Neural progenitor cell (in vitro differentiated cells): ENCODE measurements at places on chromosomes 7 and 10. TPM values are rescaled to one million over a fixed set of nuclear protein-coding genes. Genes with fewer than 3 reads are reported as not detected.

The MRC1 gene
- 0.03 TPM in 1 of 2 replicates, not detected in the other for total RNA-seq

The CHCHD2 gene
- 64.1 and 70.5 TPM in 2 replicates for total RNA-seq

The AGAP3 gene
- total RNA-seq: 38.9 and 73.0 TPM in 2 replicates

The NUDT13 gene
- total RNA-seq: 2.4 and 3.0 TPM in 2 replicates

The CCDC146 gene
- 2.1 and 6.1 TPM in 2 replicates for total RNA-seq

GRCh38 chr7:135253851-135254771 lies 20.5 kb downstream of the STRA8 start:
- H3K4me1 ChIP-seq: no peaks in the 10 kb centered on the region
- H3K4me3 ChIP-seq: no peak overlapping the region
- DNase-seq: no peak
- H3K36me3 ChIP-seq: no peaks in the 10 kb centered on the region

- no peak overlapping the region for H3K4me3 ChIP-seq
- DNase-seq: peak; percentile 73
- no peaks in the 10 kb centered on the region for H3K36me3 ChIP-seq
- peak overlapping the region; percentile 28 for H3K27ac ChIP-seq
- H3K4me1 ChIP-seq: peaks cover 9% of the 10 kb centered on the region
These were observed 50.5 kb upstream of the ZNF438 start for GRCh38 chr10:31081937-31082840.

DNA sequence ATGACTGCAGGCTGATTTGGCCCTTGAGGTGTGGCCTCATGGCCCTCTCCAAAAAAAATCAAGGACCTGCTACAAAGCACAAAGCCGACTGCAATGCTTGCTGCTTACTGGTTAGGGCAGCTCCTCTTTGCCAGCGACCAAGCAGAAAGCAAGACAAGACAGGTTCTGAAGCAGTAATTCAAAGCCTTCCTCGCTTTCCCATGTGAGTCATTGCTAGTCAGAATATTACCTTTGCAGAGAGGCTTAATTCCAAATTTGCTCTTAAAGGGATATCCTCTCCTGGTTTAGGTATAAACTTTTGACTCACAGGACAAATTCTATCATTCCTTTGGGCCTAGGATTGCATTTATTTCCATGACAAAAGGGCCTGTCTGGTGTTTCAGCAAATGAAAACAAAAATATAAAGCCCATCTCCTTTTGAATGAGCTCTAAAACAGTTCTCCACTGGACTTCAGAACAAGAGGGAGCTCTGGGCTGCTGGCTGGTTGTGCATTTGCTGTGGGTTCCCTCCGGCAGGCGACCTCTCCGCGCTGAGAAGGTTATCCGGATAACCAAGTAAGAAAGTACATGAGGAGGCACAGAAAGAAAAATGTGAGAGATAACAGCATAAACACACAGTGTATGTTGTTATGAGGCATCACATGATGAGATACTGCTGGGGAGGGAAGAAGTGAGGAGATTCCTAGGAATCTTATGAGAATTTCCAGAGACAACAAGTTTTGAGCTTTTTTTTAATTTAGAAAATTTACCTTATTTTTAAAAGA lies 90.8 kb downstream of the EGFR start:
- H3K27ac ChIP-seq: no peak overlapping the region
- H3K4me3 ChIP-seq: no peak overlapping the region
- H3K27me3 ChIP-seq: no peaks in the 10 kb centered on the region
- no peak for DNase-seq
- no peaks in the 10 kb centered on the region for H3K36me3 ChIP-seq

DNA sequence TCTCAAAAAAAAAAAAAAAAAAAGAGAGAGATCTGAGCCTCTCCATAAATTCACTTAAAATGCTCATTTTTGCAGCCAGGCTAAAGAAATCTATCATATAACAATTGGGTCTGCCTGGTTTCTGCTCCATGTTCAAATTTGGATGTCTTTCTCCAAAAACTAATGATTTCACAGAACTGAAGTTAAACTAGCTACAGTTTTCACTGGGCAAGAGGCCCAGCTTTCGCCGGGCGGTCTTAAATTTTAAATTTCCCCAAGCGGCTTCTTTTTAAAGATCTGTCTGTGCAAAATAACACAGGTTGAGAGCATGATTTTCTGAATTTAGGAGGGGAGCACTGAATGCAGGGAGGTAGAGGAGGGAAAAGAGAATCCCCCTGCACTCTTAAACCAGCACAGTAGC lies 603.4 kb downstream of the KCNMA1 start:
- no peak overlapping the region for H3K4me3 ChIP-seq

- H3K27me3 ChIP-seq: no peaks in the 10 kb centered on the region
- no peak overlapping the region for H3K27ac ChIP-seq
- H3K4me3 ChIP-seq: no peak overlapping the region
- H3K36me3 ChIP-seq: no peaks in the 10 kb centered on the region
- no peak for DNase-seq
These were observed 156.6 kb upstream of the LYZL2 start for GRCh38 chr10:30786131-30786530.

GRCh38 chr7:101146-102046 lies 91.0 kb upstream of the FAM20C start:
- no peaks in the 10 kb centered on the region for H3K36me3 ChIP-seq
- H3K4me1 ChIP-seq: no peaks in the 10 kb centered on the region
- H3K27ac ChIP-seq: no peak overlapping the region

GRCh38 chr7:125930848-125931247 lies 1001.2 kb upstream of the POT1 start:
- H3K36me3 ChIP-seq: no peaks in the 10 kb centered on the region
- peaks cover 21% of the 10 kb centered on the region for H3K4me1 ChIP-seq
- no peaks in the 10 kb centered on the region for H3K27me3 ChIP-seq
- H3K27ac ChIP-seq: no peak overlapping the region
- no peak for DNase-seq
- H3K4me3 ChIP-seq: no peak overlapping the region

- no peak overlapping the region for H3K27ac ChIP-seq
- H3K4me1 ChIP-seq: peaks cover 23% of the 10 kb centered on the region
- no peaks in the 10 kb centered on the region for H3K36me3 ChIP-seq
- DNase-seq: peak; percentile 66
These were observed 1.3 kb downstream of the PFKFB3 start for GRCh38 chr10:6204063-6204340.

GRCh38 chr10:14787938-14788337 lies 13.2 kb upstream of the FAM107B start:
- H3K4me3 ChIP-seq: no peak overlapping the region
- H3K36me3 ChIP-seq: no peaks in the 10 kb centered on the region
- no peak overlapping the region for H3K27ac ChIP-seq
- H3K27me3 ChIP-seq: no peaks in the 10 kb centered on the region
- no peaks in the 10 kb centered on the region for H3K4me1 ChIP-seq
- no peak for DNase-seq

GRCh38 chr10:82505009-82505408 lies 630.0 kb downstream of the NRG3 start:
- H3K27me3 ChIP-seq: no peaks in the 10 kb centered on the region
- no peak for DNase-seq
- H3K4me1 ChIP-seq: no peaks in the 10 kb centered on the region
- no peak overlapping the region for H3K27ac ChIP-seq
- no peaks in the 10 kb centered on the region for H3K36me3 ChIP-seq
- no peak overlapping the region for H3K4me3 ChIP-seq

DNA sequence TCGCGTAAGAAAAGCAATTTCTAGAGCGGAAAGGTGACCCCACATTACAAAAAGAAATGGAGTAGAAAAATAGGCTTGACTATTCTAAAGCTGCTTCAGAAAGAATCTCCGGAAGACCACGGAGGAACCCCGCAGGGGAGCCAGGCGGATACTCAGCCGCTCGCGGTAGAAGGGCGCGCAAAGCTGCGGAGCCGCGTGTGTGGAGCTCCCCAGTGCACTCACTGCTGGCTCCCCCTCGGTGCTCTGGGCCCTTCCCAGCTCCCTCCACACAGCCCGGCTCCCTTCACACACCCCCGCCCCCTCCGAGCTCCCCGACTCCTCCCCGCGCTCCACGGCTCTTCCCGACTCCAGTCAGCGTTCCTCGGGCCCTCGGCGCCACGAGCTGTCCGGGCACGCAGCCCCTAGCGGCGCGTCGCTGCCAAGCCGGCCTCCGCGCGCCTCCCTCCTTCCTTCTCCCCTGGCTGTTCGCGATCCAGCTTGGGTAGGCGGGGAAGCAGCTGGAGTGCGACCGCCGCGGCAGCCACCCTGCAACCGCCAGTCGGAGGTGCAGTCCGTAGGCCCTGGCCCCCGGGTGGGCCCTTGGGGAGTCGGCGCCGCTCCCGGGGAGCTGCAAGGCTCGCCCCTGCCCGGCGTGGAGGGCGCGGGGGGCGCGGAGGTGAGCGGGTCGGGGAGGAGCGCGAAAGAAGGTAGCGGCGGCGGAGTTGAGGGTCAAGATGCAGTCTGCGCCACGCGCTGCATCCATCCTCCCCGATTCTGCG lies at the start of gene STEAP2:
Gene STEAP2 (plus strand): TSS at position 350 of the 758 bp plus-strand sequence. CDS start 13,343 bp downstream, outside the sequence.
- H3K36me3 ChIP-seq: no peaks in the 10 kb centered on the region
- H3K4me3 ChIP-seq: peak within 1 kb of the TSS; percentile 79

DNA sequence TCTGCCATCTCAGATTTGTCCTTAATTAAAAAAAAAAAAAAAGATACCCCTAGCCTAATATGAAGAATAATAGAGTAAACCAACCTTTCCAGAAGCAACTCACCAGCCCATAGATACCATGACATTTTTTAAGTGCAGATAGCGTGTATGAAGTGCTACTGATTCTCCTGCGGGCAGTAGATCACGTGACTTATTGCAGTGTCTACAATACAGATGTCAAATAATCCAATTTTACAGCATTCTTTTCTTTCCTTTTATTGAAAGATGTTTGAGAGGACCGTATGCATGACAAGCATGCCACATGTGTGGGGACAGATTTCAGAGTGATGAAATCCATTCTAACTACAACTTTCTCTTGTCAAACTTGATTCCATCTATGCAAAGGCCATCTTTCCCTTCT lies 232.9 kb upstream of the SP4 start:
- H3K4me1 ChIP-seq: peaks cover 10% of the 10 kb centered on the region
- no peak overlapping the region for H3K4me3 ChIP-seq
- H3K27ac ChIP-seq: no peak overlapping the region

DNA sequence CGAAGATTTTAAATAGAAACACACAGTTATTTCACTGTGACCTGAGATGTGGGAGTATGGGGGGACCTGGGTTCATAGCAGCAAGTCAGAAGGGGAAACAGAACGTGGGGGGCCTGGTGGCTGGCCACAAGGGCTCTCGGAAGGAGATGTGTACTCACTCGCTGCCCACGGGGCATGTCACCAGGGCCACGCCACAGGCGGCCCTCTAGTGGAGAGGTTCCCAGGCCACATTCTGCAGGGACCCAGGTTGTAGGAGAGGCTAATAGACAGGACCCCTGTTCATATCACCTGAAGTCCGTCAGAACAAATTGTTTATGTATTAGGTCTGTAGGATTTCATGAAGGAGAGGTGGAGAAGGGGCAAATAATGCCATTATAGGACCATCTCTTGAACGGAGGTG lies 25.1 kb upstream of the SVOPL start:
- H3K4me1 ChIP-seq: no peaks in the 10 kb centered on the region
- DNase-seq: no peak
- no peaks in the 10 kb centered on the region for H3K36me3 ChIP-seq
- H3K4me3 ChIP-seq: no peak overlapping the region
- no peak overlapping the region for H3K27ac ChIP-seq
- H3K27me3 ChIP-seq: no peaks in the 10 kb centered on the region

- H3K4me3 ChIP-seq: no peak overlapping the region
- no peak for DNase-seq
- H3K4me1 ChIP-seq: peaks cover 9% of the 10 kb centered on the region
These were observed 42.8 kb downstream of the MYL10 start for GRCh38 chr7:101586078-101586905.

GRCh38 chr7:125567686-125568085 lies 638.1 kb upstream of the POT1 start:
- no peak overlapping the region for H3K4me3 ChIP-seq
- no peaks in the 10 kb centered on the region for H3K36me3 ChIP-seq
- no peaks in the 10 kb centered on the region for H3K4me1 ChIP-seq
- H3K27me3 ChIP-seq: no peaks in the 10 kb centered on the region
- no peak overlapping the region for H3K27ac ChIP-seq

DNA sequence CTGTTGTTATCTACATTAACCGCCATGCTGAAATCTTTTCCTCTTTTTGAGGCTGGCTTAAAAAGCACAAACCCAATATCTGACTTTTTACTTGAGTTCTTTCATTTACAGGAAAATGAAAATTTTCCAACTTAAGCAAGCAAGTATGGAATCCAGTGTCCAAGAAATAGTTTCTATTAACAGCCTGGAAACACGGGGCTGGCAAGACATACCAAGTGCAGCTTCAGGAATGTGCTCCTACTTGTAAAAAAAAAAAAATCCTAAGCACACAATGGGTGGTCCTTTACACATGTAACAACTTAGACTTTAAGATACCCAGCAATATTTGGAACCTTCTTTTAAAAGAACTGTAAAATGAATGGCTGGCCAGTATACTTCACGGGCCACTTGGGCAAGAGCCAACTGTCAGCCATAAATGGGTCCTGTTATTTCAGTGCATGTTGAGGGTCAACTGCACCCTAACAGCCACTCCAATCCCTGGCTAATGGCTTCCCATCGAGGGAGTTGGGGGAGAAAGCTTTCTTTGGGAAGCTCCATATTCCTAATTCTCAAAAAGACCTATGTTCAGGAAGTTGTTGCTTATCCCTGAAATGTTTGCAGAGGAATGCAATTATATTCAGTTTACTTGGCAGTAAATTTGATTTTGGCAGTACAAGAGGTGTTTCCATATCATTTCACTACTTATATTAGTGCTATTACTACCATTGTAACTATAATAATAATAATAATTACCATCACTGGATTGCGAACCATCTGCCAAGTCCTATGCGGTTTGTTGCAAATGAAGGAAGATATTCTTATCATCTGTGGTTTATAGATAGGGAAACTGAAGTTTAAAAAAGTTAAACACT lies 236.4 kb upstream of the TMEM72 start:
- no peak overlapping the region for H3K4me3 ChIP-seq
- no peak overlapping the region for H3K27ac ChIP-seq
- H3K27me3 ChIP-seq: no peaks in the 10 kb centered on the region
- no peaks in the 10 kb centered on the region for H3K4me1 ChIP-seq

DNA sequence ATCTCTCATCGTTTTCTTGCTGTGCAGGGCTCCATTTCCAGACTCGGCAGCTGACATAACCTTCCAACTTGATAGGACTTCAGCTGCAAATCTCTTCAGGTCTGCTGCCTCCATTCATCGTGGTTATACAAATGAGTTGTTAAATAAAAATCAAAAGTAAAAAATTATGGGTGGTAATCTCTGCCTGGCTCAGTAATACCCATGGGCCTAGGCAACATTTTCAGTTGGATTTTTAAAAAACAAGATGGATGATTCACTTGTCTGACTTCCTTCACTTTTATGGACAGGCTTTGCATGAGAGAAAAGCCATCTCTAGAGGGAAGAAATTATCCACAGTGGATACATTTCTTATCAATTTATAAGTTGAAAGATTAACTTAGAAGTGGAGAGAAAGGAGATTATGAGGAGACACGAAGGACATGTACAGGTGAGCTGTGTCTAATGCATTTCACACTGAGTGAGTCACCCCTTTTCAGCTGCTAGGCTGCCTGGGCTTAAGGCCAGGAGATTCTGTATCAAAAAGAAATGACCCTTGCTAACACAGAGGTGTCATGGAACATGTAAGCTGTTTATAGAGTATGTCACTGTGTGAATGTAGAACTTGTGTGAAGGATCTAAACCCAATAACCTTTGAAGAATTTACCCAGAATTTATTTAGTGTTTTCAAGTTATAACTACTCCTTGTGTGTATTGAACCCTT lies 495.1 kb downstream of the AUTS2 start:
- H3K27me3 ChIP-seq: no peaks in the 10 kb centered on the region
- peaks cover 27% of the 10 kb centered on the region for H3K4me1 ChIP-seq
- H3K4me3 ChIP-seq: no peak overlapping the region
- H3K36me3 ChIP-seq: no peaks in the 10 kb centered on the region
- no peak for DNase-seq
- no peak overlapping the region for H3K27ac ChIP-seq

GRCh38 chr7:112226701-112227276 lies 20.3 kb downstream of the ZNF277 start:
- DNase-seq: no peak
- no peak overlapping the region for H3K27ac ChIP-seq
- H3K27me3 ChIP-seq: no peaks in the 10 kb centered on the region
- H3K4me3 ChIP-seq: no peak overlapping the region
- no peaks in the 10 kb centered on the region for H3K4me1 ChIP-seq
